ENCODE measurements at places on chromosomes 7 and 10.

- no peak for DNase-seq
Measured at GRCh38 chr10:62655337-62655994, 149.1 kb upstream of the ADO start.

DNA sequence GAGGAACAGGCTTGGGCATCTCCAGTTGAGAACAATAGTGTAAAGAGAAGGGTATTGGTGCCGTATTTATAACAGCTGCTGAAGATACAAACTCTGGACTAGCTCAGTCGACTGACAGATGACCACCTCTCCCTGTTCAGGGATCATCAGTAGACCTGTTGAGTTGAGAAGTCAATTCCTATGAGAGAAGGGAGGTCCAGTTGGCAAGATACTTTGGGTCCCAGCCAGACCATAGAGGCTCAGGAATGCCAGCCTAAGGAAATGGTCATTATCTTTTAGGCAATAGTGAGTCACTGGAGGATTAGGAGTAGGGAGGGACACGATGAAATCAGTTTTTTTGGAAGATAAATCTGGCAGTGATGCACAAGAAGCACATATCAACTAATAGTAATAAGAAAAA, 202.9 kb downstream of the TRIL start:
- DNase-seq, result no peak

GRCh38 chr7:55016061-55016745, 2.6 kb upstream of the EGFR start:
- DNase-seq, result no peak

DNA sequence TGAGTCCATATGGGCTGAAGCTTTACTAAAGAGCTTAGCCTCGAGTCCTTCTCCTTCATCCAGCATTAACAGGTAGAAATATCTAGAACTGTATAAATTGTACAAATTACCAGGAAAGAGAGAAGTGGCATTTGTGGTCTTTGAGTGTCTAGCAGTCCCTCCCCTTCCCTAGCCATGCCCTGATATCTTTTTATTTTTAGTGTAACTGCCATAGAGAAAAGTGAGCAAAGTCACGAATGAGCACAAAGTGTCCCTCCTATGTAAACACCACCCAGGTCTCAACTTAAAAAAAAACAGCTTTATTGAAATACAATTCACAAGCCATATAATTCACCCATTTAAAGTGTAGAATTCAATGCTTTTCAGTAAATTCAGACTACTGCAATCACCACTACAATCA, 339.0 kb upstream of the ZMIZ1 start:
- DNase-seq, result no peak

GRCh38 chr7:41027428-41028115, 675.3 kb downstream of the INHBA start:
- no peak for DNase-seq

GRCh38 chr7:152541892-152542291, 106.1 kb upstream of the KMT2C start:
- DNase-seq, result no peak

GRCh38 chr7:139299296-139299695, 41.8 kb upstream of the FMC1 start:
- DNase-seq, result no peak

DNA sequence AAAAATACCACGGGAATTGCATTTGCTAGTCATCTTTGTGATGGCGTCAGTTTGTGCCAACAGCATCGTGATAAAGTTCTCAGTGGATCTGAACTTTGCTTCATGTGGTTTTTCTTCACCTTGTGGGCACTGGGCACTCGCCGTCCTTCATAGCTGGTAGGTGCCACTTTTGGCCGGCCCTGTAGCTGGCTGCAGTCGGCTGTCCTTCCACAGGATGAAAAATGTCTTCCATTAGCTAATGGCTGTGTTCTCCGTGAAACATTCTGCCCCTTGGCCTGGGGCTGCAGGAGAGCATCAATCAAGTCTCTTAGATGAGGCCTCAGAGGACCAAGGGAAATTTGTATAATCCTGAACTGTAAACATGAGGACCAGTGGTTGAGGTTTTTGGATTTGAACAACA, 145.3 kb downstream of the DYNC1I1 start:
- no peak for DNase-seq

GRCh38 chr7:158581440-158582088, 6.1 kb downstream of the PTPRN2 start:
- DNase-seq, result no peak

GRCh38 chr7:110541962-110542361, 549.0 kb upstream of the LRRN3 start:
- DNase-seq, result no peak

DNA sequence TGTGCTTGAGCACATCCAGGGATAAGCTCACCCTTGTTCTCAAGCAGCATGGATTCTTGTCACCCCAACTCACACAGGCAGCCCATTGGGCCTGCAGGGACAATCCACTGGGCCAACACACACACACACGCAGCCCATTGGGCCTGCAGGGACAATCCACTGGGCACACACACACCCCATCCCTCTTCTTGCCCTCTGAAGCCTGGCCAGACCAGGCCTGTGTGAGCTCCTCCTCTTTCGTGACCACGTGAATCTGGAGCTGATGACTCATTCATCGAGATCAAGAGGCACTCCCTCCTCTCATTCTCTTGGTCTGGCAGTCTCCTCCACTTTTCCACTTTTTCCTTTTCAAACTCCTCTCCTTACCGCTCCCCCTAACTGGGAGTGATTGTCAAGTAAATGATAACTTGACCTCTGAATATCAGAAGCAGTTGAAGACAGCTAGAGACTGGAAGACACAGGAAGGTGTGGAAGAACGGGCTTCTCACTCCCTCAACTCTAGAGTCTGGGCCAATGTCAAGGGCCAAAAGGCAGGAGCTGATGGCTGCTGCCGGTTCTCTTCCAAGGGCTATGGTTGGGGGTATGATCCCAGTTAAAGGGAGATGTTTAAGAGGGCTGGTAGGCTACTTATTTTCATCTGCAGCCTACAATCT, 89.7 kb downstream of the HIPK2 start:
- no peak for DNase-seq

GRCh38 chr7:87058744-87059524, 520 bp downstream of the ELAPOR2 start:
- no peak for DNase-seq

GRCh38 chr10:122650331-122650730, 49.3 kb downstream of the C10orf120 start:
- no peak for DNase-seq

GRCh38 chr10:91540733-91541132, 92.1 kb downstream of the PPP1R3C start:
- DNase-seq, result no peak

GRCh38 chr7:14083761-14084160, 94.3 kb upstream of the ETV1 start:
- no peak for DNase-seq

DNA sequence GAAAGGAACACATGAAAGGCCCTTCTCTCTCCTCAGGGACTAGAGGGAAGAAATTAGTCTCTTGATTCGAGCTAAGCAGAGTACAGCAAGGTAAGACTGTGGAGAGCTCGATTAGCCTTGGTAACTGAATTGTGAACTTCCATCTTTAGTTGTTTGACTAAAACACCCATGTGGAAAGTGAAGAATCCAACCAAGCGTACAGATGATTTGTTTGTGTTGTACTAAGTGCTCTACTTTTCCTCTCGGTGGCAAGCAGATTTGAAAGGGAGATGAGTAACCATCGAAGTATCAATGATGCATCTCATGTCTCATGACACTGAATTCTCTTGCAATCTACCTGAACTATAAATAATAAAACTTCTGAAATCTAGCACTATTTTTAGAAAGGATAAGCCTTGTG, 80.7 kb downstream of the FZD1 start:
- DNase-seq, result no peak

DNA sequence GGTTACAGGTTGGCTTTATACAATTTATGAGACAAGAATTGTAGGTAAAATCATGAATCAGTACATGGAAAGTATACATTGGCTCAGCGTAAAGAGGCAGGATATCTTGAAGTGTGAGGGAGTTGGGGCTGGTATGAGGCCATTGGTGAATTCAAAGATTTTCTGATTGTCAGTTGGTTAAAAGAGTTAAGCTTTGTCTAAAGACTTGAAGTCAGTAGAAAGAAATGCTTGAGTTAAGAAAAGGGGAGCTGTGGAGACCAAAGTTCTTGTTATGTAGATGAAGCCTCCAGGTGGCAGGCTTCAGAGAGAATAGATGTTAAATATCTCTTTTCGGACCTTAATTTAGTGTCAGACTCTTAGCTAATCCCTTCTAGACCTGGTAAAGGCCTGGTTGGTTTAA, 341.0 kb downstream of the GALNT17 start:
- no peak for DNase-seq

DNA sequence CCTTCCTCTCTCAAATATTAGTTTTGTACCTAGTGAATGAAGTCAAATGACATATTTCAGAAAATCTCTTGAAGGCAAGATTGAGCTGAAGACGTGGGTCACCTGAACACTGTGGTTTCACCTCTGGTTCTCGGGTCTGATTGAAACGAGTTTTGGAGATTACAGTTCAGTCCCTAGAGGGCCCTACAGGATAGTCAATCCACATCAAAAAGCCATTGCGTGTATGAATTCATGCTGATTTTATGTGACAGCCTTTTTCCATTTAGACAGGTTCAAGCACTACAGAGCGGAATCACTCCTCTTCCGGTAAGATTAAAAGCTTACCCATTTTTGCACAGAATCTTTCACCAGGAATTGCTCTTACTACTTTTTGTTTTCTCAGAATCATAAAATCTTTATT, 62.2 kb downstream of the VIM start:
- no peak for DNase-seq

GRCh38 chr7:16066805-16067459, 354.4 kb downstream of the CRPPA start:
- no peak for DNase-seq

DNA sequence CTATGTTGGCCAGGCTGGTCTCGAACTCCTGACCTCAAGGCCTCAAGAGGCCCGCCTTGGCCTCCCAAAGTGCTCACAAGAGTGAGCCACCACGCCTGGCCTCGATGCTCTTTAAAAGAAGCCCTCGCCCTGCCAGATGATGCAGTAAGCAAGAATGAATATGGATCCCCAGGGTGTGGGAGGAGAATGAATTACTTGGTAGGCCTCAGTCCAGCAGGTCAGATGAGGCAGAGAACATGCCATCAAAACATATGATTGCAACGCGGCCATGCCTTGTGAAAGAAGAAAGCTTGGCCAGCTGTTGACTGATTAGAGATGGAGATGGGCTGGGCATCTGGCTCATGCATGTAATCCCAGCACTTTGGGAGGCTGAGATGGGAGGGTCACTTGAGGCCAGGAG, 68.7 kb downstream of the CAMK1D start:
- no peak for DNase-seq

DNA sequence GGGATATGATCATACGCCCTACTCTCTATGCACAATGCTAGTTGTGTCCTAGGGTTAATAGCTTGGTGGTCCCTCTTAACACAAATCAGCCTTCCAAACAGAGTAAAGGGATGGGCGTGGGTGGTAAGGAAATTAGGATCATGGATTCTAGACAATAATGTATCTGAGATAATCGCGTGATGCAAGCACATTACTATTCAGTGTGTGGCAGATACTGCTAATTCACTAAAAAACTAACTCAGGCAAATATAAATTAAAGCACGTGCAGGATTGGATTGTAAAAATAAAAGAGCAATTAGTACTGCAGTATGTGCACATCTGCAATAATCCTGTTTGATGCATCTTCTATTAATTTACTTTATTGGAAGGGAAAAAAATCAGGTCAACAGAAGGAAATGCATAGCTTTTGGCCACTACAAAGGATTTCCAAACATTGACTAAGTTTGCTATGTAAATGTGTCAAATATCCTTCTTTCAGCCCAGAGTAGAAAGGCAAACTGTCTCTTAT, 22.0 kb downstream of the TWIST1 start:
- DNase-seq, result no peak

- DNase-seq, result no peak
Measured at GRCh38 chr10:118708571-118708970, 46.2 kb downstream of the CACUL1 start.

DNA sequence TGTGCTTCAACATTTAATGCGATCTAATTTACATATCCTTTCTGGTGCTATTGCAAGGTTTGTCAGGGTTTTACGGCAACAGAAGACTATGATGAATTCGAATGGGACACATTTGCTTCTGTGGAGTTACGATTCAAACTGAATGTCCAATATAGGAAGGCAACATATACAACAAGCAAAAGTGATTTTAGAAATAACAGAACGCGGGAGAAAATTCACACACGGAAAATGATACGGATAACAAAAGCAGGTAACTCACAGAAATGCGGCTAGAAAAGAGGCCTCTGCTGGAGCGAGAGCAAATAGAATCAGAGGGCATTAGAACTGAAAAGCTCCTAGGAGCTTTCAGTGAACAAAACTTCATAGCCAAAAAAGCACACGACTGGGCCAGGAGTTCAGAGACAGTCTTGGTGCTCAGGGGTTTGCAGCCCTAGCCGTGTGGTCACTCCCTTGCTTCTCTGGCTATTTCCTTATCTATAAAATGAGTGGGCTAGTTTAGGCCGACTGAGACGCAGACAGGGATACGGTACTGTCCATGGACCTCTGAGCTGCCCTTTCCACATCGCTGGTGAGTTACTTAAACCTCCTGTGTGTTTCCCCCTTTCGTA, 557 bp upstream of the TAX1BP1 start:
- DNase-seq, result no peak

DNA sequence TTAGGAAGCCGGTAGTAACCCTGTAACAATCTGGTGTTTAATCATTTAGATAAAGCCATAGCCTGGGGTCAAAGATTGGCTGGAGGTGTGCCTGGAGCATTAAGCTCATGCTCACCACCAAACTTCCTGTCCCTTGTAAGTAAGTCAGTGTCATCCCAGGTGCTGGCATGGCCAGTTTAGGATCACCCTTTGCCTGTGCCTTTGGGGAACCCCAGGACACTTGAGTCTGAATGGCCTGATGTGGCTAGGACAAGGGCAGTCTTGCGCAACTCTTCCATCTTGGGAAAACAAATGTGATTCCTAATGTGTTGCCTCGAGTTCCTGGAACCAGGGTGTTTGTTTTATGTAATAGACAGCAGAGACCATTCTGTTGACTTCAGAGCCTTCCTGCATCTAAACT, 154.8 kb downstream of the GRK5 start:
- no peak for DNase-seq

DNA sequence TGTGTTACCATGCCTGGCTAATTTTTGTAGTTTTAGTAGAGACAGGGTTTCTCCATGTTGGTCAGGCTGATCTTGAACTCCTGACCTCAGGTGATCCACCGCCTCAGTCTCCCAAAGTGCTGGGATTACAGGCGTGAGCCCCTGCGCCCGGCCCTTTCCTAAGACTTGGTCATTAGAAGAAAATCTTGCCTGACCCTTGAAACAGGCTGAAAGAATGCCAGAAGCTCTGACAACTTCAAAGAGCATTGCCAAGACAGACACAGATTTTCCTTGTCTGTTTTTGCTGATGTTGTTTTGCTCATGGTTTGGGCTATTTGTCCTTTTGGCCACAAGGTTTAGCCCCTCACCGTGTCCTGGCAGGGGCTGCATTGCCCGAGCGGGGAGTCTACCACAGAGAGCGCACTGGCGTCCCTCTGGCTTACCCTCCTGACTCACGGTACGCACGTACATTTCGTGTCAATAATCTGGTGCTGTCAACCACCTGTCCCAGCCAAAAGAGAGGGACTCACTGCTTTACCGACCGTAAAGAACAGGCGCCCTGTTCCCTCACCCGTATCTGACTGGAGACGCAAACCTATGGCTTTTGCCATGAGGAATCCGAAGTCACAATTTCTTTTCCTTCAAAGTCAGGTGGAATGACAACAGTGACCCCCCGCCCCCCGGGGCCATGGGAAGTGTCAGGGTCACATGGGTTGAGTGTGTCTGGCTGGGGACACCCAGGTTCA, 10.1 kb upstream of the INPP5A start:
- no peak for DNase-seq

Measured in stimulated activated CD8-positive, alpha-beta memory T cell treated with anti-CD3 and anti-CD28 coated beads, Interleukin-7, amount 100 ng/mL, for 24 hours (primary cell).